Mesenteric fat pad (tissue), 1 donor: ENCODE measurements at places on chromosomes 1 and 21.

DNA sequence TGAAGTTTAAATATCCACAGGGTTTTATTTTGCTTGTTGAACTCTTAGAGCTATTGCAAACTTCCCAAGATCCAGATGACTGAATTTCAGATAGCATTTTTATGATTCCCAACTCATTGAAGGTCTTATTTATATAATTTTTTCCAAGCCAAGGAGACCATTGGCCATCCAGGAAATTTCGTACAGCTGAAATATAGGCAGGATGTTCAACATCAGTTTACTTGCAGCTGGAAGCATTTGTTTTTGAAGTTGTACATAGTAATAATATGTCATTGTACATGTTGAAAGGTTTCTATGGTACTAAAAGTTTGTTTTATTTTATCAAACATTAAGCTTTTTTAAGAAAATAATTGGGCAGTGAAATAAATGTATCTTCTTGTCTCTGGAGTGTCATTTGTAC lies 32.8 kb upstream of the DDR2 start:
- DNase-seq, result no peak

GRCh38 chr1:170634293-170634692 lies 29.6 kb upstream of the PRRX1 start:
- no peak for DNase-seq

- no peak for DNase-seq
Observed at GRCh38 chr1:11456965-11457364, 22.0 kb upstream of the DISP3 start.

- DNase-seq, result no peak
Observed at GRCh38 chr1:156639601-156640101, 2.3 kb upstream of the BCAN start.

GRCh38 chr21:34695434-34695833 lies 26.6 kb downstream of the CLIC6 start:
- no peak for DNase-seq

- DNase-seq, result no peak
Observed at GRCh38 chr1:235160383-235160956, 580 bp downstream of the RBM34 start.
